ENCODE measurements at places on chromosomes 2 and 18.

DNA sequence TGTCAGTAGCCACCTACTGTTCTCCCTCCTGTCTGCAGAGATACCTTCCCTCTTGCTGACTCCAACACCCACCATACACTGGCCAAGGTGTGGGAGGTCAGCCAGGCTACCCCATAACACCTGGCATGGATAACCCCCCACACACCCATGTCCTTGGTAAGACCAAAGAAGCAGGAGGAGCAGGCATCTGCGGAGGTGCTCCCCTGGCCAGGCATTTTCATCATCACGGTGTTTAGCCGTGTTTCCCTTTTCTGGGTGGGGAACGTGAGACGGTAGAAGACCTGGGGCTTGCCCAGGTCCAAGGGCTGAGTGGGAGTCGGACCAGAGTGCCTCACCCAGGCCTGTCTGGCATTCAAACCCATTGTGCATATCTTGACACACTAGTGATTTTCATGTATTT is 150.3 kb downstream of the SMAD7 start:
- no peak for DNase-seq

GRCh38 chr2:238159071-238159539 is 335 bp downstream of the ERFE start:
- no peak for DNase-seq

DNA sequence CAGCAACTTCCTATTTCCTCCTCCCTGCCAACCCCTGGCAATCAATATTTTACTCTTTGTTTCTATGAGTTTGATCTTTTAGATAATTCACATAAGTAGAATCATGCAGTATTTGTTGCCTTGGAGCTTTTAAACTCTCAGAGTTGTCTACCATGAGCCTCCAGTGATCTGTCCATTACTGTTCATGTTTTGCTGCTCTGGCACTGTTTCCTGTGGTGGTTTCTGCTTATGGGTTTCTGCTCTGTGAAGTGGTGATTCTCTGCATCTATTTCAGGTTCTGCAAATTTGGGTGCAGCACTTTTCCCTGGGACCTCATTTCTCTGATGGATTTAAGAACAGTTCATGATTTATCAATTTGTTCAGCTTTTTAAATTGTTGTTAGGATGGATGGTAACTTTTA is 908.1 kb upstream of the FANCL start:
- no peak for DNase-seq

- DNase-seq = no peak
These were observed 69.0 kb upstream of the TTC39C start for GRCh38 chr18:23945416-23946079.

DNA sequence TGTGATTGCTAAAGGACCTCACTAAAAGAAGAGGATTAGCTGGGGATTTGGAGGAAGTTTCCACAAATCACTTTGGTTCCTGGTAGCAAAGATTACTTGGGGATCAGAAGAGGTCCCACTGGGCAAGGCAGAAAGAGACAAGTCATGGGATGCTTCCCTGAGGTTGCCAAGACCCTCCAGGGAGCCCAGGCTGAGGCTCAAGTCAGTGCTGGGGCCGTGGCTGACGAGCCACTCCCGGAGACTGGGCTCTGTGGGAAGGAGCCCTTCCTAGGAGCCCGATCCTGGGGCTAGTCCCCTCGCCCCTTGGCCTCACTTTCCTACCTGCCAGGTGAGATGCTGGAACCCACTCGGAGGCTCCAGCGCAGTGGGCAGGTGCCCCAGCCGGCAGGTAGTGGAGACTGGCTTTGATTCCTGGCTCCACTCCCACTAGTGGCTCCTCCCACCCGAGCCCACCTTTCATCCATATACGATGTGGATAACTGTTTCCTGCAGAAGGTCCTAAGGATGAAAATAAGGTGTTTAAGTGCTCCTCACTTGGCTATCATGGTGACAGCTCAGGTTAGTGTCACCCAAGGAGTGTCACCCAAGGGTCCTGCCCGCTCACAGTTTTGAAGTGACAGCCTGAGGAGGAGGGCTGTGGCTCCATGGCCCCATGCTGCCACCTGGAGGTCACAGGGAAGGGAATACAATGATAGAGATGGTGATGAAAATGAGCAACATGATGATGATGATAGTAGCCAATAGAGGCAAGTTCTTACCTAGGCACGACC is 100.5 kb downstream of the CAPN13 start:
- peak; percentile 45 for DNase-seq

GRCh38 chr18:12291161-12291560 is 16.9 kb upstream of the TUBB6 start:
- DNase-seq = no peak

DNA sequence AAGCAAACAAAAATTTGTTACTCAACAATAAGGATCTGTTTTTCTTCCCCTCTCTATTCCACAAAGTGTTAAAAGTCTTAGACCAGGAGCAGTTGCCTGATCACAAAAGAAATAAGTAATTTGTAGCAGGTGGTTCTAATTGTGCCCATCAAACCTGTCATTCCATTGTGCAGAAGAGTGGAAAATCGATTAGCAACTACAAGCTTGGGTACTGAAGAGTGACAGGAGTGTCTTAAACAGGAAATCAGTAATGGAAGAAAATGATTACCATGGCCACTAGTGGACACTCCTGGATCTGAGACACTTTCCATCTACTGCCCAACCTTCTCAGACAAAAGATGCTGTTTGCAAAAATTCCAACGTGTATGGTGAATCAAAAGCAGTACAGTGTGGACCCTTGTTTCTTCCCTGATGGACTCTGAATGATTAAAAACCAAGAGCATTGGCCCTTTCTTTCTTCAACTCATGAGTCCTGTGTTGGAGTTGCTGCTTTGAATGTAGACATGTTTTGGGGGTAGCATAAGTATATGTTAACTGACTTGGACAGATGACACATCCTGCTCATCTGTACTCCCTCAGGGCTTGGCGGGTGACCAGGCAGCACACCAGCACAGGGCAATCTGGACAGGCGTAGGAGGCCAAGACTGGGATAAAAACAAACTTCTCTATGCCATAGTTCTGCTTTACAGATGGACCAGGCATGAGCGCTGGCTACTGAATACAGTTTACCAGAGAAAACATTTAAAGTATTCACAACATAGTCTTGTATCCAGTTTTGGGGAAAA is 51.9 kb downstream of the PLA2R1 start:
- no peak for DNase-seq

GRCh38 chr2:193885419-193885818 is 1690.7 kb upstream of the TMEFF2 start:
- DNase-seq = no peak

GRCh38 chr2:28674062-28674712 is 77.4 kb upstream of the PPP1CB start:
- no peak for DNase-seq

GRCh38 chr18:57029761-57030160 is 117.1 kb upstream of the BOD1L2 start:
- DNase-seq = no peak

GRCh38 chr2:54557601-54558187 is 101.6 kb downstream of the SPTBN1 start:
- no peak for DNase-seq

DNA sequence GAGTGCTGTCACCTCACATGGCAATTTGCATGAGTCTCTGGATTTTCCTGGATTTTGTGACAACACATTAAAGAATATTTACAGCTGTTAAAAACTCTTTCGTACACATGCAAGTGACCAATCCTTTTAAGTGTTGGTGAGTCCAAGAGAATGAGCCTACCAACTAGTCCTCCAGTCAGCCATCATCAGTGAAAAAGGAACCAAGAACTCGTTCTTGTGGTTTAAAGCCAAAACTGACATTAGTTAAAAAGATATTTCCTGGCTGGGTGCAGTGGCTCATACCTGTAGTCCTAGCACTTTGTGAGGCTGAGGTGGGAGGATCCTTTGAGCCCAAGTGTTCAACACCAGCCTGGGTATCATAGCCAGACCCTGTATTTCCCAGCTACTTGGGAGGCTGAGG is 215.4 kb upstream of the ITGA4 start:
- DNase-seq = no peak

DNA sequence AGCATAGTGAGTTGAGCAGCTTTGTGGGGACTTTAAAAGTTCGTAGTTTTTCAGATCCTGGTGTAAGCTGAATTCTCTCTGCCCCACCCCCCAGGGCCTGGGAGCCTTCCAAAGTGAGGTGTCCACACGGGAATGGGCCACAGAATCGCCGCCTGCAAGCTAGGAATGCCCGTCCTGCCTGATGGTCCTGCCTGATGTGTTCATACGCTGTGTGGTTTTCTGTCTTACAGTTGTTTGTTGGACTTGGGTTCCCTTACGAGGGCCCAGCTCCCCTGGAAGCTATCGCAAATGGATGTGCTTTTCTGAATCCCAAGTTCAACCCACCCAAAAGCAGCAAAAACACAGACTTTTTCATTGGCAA is 158.7 kb downstream of the MGAT5 start:
- no peak for DNase-seq

GRCh38 chr18:79323471-79323870 is 72.3 kb upstream of the NFATC1 start:
- DNase-seq = no peak

DNA sequence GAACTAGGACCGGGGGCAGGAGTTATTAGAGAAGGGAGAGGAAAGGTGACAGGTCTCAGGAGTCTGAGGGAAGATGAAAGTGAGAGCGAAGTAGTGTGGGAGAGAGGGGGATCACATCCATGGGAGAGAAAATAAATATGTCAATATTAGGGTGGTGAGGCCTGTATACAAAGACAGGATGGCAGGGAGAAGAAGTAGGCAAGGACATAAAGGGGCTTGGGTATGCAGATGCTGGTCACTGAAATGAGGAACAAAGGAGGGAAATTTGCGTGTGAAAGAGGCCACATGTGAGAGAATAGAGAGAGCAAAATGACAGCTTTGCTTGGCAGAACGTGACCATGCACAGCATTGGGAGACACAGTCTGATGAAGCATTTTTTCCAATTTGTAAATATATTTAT is 13.6 kb downstream of the METAP1D start:
- DNase-seq = no peak

- DNase-seq = no peak
These were observed 12.7 kb upstream of the CDH2 start for GRCh38 chr18:28189400-28190239.

DNA sequence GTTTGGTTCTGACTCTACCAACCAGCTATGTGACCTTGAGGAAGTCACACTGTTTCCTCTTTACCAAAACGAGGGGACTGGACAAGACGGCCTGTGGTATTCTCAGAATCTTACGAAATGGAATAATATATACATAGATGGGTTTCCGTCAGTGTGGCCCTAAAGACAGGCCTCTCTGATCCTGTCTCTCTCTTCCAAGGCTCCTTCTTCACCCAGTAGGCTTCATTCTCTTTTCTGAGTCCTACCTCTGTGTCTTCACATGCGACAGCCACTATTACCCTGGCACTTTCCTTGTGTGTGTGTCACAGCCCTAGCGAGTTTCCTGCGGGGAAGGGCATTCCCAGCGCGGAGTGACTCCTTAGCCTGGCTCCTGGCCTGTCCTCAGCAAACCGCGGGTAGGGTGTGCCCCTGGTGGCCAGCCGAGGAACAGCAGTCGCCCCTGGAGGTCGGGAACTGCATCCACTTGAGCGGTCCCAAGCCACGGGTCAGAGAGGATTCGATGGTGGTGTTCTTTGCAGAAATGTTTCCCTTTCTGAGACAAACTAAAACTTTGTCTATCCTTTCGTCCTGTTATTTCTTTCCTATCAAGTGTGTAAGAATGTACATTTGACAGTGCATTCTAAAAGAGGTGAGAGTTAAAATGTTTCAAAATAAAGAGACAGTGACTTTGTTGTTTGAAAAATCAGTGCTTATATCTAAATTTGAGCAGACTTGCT is 63.3 kb downstream of the RAB31 start:
- DNase-seq = peak; percentile 73

DNA sequence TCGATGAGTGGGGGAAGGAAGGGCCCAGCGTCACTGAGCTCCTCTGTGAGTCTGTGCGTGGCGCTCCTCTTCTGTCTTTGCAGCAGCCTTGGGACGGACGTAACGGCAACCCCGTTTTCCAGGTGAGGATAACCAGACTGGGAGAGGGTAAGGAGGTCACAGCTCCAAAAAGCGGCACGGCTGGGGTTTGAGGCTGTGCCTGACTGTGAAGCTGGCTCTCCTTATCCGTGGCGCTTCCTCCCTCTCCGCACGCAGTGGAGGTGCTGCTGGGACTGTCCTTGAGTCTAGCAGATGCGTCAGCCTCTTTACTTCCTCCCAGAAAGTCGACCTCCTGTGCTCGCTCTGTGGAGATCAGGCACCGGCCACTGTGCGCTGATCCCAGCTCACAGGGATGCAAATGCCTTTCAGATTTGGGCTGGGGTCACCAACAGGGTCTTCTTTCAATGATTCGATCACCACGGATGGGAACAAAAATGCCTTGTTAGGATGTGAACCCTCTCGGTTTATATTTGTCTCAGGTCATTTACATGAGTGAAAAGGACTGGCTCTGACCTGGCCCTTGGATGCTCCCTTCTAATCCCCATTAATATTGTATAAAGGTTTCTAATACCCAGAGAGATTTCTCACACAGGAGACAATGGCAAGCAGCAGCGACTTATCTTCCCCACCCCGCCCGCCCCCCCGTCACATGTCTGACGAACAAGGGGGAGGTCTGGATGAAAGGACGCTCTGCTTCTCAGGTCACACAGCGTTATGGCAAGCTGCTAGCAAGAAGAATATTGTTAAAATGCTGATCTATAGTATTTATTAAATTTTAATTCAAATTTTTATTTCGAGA is 30.1 kb upstream of the E2F6 start:
- DNase-seq = no peak

DNA sequence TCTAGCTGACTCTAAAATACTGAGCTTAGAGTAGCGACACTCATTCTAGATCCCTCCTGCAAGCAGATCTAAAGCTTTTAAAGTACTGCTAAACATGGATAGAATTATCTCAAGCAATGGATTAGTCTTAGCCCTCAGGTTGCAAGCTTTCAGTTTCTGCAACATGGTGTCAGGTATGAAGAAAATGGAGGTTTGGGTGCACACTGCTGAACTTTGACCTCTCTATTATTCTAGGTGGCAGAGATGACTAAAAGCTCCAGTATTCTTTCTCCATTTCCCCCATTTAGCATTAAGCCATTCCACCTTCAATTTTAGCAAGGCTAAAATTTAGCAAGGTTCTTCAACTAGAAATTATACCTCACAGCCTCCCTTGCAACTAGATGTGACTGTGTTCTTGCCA is 117.0 kb downstream of the CACNB4 start:
- no peak for DNase-seq

GRCh38 chr2:27201675-27202074 is 10.2 kb upstream of the ATRAID start:
- no peak for DNase-seq

- DNase-seq = no peak
These were observed 8.9 kb downstream of the EPC2 start for GRCh38 chr2:148653437-148653836.
